ENCODE measurements at places on chromosomes 4 and X.

GRCh38 chr4:74364652-74365491, at the start of gene EREG:
Gene EREG (plus strand): TSS chr4:74365145. CDS start chr4:74365309, 164 bp downstream.
- no peak for DNase-seq

GRCh38 chrX:85907316-85907715, 140.0 kb downstream of the CHM start:
- DNase-seq: no peak

- DNase-seq: no peak
Measured at GRCh38 chr4:76982638-76983584, 33.4 kb downstream of the SEPTIN11 start.

GRCh38 chr4:60122820-60123219, 1077.3 kb upstream of the ADGRL3 start:
- DNase-seq: no peak

- DNase-seq: no peak
Measured at GRCh38 chr4:143437937-143438336, 75.6 kb upstream of the SMARCA5 start.

GRCh38 chr4:166662266-166662843, 571.9 kb downstream of the SPOCK3 start:
- DNase-seq: no peak

GRCh38 chrX:96474029-96474740, 210.5 kb upstream of the DIAPH2 start:
- DNase-seq: no peak
